ENCODE measurements at places on chromosomes 2 and 18.
A peak's percentile ranks its signal among the peaks of the same experiment; 100 is the strongest.

DNA sequence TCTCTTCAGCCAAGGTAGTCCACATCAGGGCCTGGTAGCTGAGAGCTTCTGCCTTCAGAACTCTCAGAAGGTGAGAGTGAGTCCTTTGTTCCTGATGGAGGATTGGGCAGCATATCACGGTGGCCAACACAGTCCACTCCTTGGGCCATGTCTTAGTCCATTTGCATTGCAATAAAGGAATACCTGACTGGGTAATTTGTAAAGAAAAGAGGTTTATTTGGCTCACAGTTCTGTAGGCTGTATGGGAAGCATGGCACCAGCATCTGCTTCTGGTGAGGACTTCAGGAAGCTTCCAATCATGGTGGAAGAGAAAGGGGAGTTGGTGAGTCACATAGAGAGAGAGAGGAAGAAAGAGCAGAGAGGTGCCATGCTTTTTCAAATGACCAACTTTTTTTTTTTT lies 98.8 kb downstream of the ADCYAP1 start:
- DNase-seq: no peak

DNA sequence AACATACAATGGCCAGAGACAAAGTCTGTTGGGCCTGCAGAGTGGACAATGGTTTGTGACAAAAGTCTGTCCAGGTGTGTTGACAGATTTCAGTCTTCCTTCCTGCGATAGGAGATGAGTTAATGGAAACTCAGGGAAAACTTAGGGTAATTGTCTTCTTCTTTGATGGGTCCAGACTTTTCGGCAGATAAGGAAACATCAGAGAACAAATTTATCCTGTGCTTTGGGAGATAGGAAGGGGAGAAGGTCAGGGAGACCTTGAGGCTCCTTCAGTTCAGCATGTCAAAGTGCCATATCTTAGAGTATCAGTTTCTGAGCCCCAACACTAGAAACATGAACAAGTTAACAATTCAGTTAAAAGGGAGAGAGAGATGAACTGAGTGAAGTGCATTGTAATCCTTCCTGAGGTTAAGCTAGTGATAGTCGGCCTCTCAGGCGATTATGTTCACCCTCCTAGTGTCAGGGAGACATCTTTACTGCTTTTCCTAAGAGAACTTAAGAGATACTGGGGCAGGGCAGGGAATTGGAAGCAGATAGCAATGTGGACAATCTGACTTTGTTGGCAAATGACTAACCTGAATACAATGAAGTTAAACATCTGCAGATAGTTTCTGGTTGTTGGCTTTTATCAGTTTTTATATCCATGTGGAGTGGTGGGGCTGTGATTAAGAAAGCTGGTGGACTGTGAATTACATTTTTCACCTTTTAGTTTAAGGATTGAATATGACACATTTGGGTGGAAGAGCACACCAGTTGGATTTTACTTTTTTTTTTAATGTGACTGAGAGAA lies 248.8 kb upstream of the FN1 start:
- DNase-seq: peak; percentile 80

- DNase-seq: no peak
These were observed 52.0 kb downstream of the GATA6 start for GRCh38 chr18:22221350-22221749.

DNA sequence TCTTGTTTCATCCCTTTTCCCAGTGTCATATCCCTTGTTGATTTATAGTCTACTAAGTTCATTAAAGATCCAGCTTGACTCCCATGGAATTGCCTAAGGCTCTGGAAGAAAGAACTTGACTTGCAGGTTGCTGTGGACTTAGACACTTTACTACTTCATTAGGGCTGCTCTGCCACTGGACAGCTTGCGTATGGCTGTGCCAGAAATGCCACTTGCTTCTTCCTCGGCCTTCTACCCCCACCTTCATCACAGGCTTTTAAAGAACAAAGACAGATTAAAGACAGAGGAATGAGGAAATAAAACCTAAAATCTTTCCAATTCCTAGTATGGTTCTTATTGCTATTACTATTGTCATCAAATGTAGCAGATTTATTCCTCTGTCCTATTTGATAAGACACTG lies 591.7 kb downstream of the BCL11A start:
- no peak for DNase-seq

GRCh38 chr18:31736630-31737029 lies 24.1 kb downstream of the SLC25A52 start:
- DNase-seq: no peak

DNA sequence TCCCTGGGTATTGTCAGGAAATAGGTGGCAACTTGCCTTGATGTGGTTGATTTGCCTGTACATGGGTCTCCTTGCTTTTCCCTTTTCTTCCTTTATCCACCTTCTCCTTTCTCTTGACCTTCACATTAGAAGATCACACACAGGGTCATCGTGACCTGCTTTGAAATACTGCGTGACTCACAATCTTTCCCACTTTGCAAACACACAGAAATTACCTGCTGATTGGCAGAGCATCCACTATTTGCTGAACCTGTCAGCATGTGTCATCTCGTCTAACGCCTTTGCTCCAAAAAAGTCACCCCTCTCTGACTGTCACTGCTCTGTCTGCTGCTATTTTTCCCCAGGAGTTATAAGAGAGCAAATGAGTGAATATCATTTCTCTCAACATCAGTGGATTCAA lies 60.8 kb downstream of the MYO3B start:
- DNase-seq: no peak

DNA sequence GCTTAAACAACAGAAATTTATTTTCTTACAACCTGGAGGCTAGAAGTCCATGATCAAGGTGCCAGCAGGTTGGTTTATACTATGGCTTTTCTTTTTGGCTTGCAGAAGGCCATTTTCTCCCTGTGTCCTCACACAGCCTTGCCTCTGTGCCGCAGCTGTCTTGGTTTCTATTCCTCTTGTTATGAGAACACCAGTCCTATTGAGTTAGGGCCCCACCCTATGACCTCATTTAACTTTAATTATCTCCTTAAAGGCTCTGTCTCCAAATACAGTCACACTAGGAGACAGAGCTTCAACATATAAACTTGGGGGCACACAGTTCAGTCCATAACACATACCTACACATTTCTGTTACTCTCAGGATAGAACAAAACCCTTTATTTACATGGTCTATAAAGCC lies 17.3 kb upstream of the RHOB start:
- no peak for DNase-seq

DNA sequence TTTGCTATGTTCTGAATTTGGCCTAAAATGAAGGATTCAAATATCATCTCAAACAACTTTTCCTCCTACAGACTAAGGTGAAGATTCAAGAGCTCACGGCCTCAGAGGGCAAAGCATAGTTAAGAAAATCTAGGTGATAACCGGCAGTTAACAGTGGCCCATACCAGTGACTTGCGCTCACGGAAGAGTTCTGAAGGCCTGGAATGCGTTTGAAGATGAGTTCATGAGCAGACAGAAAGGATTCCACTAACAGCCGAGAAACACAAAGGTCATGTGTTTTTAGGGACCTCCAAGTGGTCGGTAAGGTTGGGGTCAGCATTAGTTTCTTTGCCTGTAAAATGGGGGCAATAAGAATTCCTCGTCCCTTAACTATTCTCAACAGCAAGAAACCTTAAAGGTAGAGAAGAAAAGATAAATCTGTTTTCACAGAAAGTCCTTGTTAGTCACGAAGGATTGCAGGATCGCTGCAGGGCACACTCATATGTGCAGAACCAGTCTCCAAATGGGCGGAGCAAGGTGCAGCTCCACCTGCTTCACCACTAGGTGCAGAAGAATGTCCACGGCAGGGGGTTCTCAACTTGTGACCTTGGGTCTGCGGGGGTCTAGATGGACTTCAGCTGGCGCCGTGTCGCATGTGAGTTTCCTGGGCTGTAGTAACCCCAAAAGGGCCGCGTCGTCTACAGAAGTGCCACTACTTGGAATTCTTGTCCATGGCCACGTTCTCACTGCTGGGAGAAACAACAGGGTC lies 708 bp upstream of the RPIA start:
- DNase-seq: no peak

DNA sequence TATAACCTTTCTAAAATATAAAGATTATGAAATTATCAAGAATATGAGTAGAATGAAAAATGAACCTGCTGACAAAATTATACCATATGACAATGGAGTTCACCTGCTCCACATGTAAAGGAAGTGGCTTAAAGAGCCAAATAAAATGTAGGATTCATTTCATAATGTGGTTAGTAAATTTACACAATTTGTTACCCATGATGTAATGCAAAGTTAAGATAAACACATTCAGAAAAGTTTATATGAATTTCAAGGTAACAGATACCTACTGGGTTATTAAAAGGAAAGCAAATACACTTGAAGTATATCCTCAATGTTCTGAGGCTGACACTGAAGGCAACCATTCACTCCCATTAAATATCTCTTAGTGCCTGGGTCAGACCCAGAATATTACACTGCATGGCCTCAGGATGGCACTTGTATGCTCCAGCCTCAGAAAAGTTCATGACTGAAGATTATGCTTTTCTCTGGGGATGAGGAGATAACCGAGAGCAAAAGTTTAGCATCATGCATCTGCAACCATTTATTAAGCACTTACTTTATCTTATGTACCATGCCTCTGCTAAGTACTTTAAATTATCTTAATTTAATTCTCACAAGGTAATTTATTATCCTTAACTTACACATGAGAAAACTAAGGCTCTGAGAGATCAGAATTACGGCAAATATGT lies 6.2 kb downstream of the STRN start:
- no peak for DNase-seq

DNA sequence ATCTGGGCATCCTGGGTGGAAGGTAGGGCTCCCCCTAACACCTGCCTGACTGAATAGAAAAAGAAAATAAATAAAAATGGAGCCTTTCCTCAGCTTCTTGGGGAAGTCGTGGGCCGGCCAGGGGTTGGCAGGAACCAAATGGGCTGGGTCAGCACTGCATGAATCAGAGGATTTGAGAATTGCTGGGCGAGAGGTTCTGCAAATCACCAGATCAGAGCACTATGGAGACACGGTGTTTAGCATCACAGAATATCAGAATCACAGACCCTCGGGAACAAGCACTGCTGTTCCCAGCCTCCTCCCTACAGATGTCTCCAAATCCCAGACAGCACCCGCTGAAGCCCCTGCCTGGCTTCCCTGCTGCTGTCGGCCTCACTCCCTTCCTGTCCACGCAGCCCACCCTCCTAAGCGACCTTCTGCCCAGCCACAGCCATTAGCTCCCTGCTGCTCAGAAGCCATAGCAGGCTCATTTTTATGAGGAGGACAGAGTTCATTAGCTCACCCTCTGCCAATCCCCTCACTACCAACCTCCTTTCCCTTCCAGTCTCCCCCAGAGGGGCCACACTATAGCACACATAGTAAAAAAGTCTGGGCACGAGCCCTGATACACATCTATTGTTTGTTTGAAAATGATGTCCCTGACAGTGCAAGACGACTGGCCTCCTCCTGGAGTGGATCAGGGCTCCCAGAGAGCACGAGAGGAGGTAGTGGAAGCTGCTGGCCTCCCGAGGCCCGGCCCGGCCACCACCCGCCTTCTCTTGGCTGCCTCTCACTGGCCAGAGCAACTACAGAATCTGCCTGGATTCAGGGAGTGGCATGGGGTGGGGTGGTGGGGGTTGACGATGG lies 64.6 kb upstream of the TAF1B start:
- no peak for DNase-seq

- DNase-seq: peak; percentile 49
These were observed 338.4 kb upstream of the SLC39A10 start for GRCh38 chr2:195318440-195319111.

GRCh38 chr18:23071285-23071684 lies 64.0 kb upstream of the CABLES1 start:
- peak; percentile 38 for DNase-seq

- no peak for DNase-seq
These were observed 29.3 kb downstream of the OTOF start for GRCh38 chr2:26448651-26449050.

GRCh38 chr2:153509133-153509532 lies 30.6 kb upstream of the RPRM start:
- DNase-seq: no peak

GRCh38 chr2:233428008-233428407 lies 73.7 kb downstream of the DGKD start:
- no peak for DNase-seq

DNA sequence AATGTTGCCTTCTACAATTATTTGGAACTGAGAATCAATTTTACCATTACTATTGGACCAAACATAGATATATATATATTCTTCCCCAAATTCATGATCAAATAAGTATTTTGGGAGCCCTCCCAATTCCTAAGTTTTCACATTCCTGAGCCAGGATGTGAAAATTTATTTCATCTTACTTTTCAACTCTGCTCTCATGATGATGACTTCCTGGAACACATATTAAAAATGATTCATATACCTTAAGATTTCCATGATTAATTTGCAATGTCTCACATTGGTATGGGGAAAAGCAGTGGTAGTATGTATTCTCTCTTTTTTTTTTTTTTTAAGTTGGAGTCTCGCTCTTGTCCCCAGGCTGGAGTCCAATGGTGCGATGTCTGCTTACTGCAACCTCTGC lies 596.1 kb upstream of the ZEB2 start:
- DNase-seq: peak; percentile 15

GRCh38 chr2:63698786-63699548 lies 110.2 kb downstream of the MDH1 start:
- peak; percentile 86 for DNase-seq

- DNase-seq: no peak
These were observed 19.3 kb upstream of the LOXHD1 start for GRCh38 chr18:46676182-46676835.

DNA sequence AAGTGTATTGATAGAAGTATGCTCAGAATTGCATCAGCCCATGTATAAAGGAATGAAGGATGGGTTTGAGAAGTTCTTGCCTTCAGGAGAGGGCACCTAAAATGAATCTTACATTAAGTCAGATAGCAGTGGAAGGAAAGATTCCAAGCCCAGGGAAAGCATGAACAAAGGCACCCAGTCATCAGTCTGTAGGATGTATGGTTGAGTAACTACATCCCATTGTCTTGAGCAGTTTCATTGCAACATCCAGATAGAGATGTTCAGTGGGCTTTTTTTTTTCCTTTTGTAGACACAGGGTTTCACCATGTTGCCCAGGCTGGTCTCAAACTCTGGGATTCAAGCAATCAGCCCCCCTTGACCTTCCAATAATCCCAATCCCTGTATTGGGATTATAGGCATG lies 80.7 kb downstream of the ARHGAP28 start:
- peak; percentile 5 for DNase-seq

DNA sequence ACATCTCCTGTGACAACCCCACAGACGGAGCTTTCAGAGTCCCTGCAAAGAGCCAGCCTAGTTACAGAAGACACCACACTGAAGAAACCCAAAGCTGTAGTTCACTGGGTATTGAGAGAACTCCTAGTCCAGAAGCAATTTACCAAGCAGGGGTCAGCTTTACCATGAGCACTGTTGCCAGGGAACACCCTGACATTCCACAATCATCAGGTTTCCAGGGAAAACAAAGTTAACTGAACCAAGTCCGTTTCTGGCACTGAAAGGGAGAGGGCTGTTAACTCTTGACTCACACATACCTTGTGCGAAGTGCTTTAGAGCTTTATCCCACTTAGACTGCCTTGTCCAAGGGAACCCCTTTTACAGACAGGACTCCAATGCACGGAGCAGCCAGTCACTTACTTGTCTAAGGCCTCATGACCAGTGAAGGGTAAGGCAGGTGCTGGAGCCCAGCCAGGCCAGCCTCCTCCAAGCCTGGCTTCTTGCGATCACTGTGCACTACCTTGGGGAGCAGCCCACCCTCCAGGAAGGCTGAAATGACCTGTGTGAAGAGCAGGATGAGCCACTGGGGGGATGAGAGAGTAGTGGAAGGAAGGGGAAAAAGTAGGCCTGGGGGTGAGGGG lies 53.9 kb downstream of the REEP1 start:
- DNase-seq: no peak

GRCh38 chr2:149100739-149101699 lies 62.5 kb downstream of the LYPD6B start:
- no peak for DNase-seq
